ENCODE measurements at places on chromosomes 2 and 18.

DNA sequence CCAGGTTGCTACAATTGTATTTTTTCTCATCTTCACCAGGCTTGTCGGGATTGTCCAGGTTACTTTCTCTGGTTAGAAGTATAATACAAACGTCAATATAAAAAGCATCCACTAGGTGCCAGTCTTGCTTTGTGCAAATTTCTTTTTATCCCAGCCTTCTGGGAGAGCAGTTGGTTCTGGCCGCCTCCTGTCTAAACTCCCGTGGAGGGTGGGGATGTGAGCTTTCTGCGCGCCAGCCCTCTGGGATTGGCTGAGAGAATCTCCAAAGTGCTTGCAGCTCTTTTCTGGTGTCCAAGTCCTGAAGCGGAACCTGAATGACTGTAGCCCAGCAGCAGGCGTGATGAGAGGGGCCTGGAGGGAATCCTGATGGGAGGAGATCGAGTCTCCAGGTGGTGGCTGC is 22.4 kb upstream of the TOGARAM2 start:
- no peak for DNase-seq

DNA sequence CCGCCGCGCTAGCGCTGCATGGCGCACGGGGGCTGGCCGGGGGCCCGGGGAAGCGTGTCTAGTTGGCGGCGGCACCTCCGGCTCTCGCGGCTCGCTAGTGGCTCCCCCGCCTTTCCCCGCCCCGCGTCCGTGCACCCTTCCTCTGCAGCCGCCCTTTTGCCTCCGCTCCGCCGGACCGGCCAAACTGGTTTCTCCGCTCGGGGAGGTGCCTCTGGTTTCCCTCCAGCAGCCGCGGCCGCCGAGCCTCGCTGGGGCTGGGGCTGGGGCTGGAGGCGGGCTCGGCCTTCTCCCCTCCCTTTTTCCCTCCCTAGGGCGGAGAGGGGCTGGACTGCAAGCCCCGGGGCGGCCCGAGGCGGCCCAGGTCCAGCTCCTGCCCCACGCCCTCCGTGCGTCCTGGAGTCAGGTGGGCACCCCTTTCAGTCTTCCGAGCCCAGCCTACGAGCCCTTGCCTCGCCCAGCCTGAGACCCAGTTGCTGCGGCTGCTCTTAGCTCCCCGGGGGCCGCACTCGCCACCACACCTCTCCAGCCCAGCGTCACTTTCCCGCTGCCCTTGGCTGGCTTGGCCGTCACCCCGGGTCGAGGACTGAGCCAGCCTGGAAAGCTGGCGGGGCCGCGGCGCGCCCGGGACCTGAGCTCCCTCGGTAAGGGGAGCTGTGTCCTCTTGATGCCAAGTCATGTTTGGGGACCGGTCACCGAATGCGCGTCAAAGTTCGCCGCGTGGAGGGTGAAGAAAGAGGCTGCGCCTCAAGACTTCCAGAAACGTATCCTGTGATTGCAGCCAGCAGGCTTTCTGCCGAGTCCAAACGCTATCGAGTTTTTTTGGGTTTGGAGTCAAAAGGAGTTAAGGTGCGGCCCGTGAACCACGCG is at the start of gene ATP8B1:
TSS of gene ATP8B1 (minus strand) at position 213 of the 867 bp plus-strand sequence. CDS start 71,508 bp downstream, outside the sequence.
- no peak for DNase-seq

GRCh38 chr2:162591403-162592083 is 247.0 kb downstream of the KCNH7 start:
- no peak for DNase-seq

- no peak for DNase-seq
Measured at GRCh38 chr2:189783451-189783926, 650 bp downstream of the ORMDL1 start.

- DNase-seq = no peak
Measured at GRCh38 chr2:102508863-102509262, 35.8 kb downstream of the SLC9A4 start.

- no peak for DNase-seq
Measured at GRCh38 chr2:229780856-229781773, 66.8 kb upstream of the DNER start.

- no peak for DNase-seq
Measured at GRCh38 chr18:62606106-62606505, 83.3 kb downstream of the ZCCHC2 start.

GRCh38 chr2:30277582-30277981 is 46.2 kb downstream of the LBH start:
- DNase-seq = no peak

GRCh38 chr2:30732876-30733275 is 74.4 kb downstream of the CAPN13 start:
- DNase-seq = no peak

- DNase-seq = no peak
Measured at GRCh38 chr2:235005603-235006259, 53.9 kb downstream of the SH3BP4 start.

DNA sequence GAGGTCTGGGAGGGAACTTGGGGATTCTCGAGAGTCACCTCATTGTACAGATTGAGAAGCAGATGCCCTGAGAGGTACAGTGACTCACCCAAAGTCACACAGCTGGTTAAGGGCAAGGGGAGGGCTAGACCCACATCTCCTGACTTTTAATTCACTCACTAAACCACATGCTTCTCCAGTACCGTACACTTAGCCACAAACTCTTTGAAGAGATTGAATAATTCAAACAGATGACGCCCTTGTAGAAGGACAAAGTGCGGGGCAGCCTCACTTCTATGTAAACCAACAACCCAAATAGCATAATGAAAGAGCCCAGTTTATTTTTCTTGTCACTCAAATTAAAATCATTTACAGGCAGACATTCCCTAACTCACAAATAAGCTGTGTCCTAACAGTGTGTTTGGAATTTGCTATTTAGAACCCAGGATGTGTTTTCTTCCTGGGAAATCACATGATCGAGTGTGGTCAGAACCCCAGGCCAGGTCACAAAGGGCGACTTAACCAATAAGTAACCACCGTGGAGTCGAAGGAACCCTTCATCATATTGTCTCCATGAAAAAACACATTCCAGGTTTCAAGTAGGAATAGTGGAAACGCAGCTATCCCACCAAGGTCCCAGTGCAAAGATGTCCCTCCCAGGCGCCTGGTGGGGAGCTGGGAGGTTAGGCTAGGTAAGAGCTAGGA is 35.8 kb upstream of the PTPN4 start:
- DNase-seq = no peak

GRCh38 chr18:53224128-53224778 is 884.3 kb downstream of the DCC start:
- no peak for DNase-seq

GRCh38 chr18:26262156-26262555 is 35.9 kb downstream of the TAF4B start:
- DNase-seq = no peak

DNA sequence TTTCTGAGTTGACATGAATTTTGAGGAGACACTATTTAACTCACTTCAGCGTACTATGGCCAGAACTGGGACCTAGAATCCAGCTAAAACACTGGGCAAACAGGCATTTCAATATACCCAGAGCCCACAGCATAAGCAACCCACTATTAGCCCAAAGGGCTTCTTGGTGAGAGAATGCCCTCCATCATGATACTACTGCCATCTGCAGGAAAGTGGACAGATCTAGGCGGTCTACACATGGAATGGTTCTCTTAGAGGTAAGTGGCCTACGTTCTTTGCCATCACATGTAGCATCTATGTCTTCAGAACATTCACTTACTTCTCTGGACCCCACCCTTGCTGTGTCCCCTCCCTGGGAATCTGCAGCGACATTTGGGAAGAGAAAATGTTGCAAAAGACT is 181.3 kb upstream of the LINC00305 start:
- DNase-seq = no peak

- DNase-seq = no peak
Measured at GRCh38 chr2:37090019-37090477, 5.7 kb downstream of the GPATCH11 start.

GRCh38 chr2:98445177-98445682 is 572 bp downstream of the INPP4A start:
- no peak for DNase-seq

- DNase-seq = no peak
Measured at GRCh38 chr2:231922311-231923009, 3.7 kb downstream of the NPPC start.

DNA sequence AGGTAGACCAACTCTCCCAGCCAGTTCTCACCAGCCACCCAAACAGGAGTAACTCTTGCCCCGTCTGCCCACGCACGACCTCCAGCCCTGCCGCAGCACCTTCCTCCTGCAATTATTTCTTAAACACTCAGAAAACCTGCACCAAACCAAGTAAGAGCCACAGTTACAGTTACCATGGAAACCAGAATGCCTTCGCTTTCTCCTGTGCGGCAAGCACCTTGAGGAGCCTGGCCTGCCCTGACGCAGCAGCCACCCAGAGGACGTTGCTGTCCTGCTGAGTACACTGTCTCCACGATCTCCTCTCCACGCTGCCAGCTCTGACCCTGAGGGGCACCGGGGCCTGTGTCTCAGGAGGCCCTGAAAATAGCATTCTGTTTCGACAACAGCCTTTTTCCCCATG is 94.3 kb upstream of the SMIM21 start:
- no peak for DNase-seq

DNA sequence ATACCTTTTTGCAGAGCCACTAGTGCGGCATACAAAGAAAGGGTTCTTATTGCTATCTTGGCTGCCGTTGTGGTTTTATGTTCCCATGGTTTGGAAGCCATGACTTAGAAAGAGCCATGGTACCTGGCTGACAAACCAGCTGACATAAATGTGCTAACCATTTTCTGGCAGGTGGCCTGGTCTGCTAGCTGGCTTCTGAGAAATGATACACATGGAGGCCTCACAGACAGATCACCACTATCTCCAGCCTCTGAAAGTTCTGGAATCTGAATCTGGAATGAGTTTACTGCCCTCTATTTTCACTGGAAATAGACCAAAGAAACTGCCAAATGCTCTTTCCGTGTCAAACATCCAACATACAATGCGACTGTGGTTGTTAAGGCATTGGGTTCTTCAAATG is 123.7 kb downstream of the QPCT start:
- DNase-seq = no peak

- no peak for DNase-seq
Measured at GRCh38 chr2:3456125-3456524, 63.2 kb downstream of the ADI1 start.

- DNase-seq = no peak
Measured at GRCh38 chr2:50953021-50953420, 78.9 kb downstream of the NRXN1 start.

- no peak for DNase-seq
Measured at GRCh38 chr2:132776287-132776686, 106.3 kb upstream of the LYPD1 start.

- DNase-seq = no peak
Measured at GRCh38 chr2:31735716-31736115, 155.0 kb upstream of the SRD5A2 start.

- no peak for DNase-seq
Measured at GRCh38 chr2:47652061-47652690, 130.8 kb upstream of the MSH6 start.

DNA sequence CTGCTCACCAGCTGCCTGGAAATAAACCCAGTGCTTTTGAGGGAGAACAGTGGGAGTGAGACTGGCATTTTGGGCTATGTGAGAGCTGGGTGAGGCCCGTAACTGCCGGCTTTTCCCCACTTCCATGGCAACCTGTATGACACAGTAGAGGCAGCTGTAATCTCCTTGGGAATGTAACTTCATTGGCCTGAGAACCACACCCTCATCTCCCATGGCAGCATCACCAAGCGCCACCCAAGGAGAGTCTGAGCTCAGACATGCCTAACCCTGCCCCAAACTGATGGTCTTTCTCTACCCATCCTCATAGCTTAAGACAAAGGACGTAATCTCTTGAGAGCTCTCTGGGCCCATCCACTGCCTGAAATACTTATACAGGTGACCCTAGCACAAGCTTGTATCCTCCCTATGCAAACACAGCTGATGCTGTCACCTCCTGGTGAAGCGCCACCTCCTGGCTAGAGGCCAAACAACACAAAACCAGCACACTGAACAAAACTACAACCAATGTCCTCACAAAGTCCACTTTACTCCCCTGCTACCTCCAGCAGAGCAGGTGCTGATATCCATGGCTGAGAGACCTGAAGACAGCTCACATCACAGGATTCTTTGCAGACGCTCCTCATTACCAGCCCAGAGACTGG is 763.4 kb upstream of the NRXN1 start:
- DNase-seq = no peak

DNA sequence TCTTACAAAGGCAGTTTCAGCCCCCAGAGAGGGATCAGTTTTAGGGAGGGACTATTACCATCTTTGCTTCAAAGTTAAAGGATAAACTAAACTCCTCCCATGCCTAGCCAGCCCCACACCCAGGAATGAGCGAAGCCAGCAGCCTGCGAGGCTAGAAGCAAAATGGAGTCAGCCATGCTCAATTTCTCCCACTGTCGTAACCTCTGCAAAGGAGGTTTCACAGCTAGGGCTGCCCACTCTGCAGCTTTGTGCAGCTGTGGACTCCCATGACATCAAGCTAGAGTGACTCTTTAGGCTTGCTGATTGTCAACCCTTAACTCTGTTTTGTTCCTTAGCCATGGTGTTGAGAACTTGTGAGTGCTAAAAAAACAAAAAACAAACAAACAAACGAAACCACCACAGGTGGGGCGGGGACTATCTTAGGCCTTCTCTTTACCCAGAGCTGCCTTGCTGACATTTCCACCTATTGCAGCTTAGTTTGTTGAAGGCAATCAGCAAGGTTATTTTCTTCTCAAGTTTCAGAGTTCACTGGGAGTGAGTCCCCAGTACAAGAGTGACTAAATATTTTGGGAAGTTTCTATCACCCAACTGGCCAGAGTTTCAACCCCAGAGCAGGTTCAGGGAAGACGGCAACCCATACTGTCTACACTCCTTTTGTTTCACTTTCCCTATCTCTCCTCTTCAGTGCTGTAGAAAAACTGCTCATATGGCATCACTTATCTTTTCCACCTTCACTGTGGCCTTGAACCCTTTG is 592.1 kb downstream of the XIRP2 start:
- no peak for DNase-seq

DNA sequence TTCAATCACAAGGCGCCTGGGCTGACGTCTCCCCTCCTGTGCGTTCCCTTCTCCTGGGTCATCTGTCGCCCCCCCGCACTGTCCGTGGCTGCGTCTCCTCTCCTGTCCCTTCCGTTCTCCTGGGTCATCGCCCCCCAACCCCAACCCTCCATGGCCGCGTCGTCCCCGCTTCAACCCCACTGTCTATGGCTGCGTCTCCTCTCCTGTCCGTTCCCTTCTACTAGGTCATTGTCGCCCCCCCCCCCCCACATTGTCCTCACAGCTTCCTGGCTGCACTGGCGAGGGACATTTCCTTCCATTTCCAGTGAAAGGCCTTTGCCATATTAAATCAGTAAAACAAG is 118.9 kb downstream of the TMEM18 start:
- no peak for DNase-seq

DNA sequence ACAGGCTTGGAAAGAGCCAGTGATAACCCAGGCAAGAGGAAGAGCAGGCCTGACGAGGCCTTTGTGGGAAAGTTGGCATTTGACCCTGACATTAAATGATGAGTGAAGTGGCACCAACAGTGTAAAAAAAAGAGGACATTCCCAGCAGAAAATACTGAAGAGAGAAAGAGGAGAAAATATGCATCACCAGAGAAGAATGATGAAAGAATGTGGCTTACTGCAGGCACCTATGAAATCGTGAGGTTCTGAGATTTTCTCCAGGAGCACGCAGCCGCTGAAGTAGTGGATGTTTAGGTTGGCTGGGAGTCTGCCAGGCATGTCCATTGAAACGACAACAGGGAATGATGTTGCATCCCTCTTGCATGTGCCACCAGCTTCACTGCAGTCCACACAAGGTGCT is 13.8 kb downstream of the EHD3 start:
- no peak for DNase-seq
